ENCODE measurements at places on chromosomes 7 and 10.

DNA sequence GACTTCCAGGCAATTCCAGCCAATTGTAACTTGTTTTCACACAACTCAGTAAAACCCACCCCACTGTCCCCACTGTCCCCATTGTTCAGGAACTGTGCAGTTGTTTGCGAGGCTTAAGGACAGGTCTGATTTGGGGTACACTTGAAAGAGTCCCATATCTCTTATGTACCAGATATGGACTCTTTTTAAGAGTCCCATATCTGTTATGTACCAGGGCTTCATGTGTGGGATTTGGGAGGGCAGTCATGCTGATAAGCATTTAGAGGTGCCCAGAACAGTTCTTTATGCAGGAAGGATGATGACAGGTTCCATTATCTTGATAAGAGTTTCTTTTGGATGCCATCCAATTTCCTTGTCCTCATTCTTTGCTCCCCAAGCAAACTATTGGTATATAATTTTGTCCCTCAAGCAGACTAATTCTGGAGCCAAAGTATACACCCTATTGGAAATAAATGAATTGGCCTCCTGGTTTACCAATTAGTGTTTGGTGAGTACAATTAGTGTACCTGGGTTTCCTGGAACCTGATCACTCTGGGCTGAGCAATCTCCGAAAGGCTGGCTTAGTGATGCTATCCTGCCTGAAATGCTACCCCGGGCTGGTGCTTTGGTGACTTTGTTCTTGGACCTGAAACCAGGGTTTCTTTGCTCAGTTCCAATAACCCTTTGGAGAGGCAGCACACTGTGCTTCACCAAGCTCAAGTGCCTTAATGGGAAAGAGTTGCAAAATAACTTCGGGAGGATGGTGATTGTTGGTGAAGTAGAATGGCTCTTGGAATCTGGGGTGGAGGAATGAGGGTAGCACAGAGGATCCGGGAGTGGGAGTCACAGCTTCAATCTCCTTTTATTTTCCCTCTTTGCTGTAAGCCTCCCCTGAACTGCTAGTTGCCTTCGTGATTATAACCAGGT, 6.2 kb upstream of the DMBT1 start:
- DNase-seq = no peak

DNA sequence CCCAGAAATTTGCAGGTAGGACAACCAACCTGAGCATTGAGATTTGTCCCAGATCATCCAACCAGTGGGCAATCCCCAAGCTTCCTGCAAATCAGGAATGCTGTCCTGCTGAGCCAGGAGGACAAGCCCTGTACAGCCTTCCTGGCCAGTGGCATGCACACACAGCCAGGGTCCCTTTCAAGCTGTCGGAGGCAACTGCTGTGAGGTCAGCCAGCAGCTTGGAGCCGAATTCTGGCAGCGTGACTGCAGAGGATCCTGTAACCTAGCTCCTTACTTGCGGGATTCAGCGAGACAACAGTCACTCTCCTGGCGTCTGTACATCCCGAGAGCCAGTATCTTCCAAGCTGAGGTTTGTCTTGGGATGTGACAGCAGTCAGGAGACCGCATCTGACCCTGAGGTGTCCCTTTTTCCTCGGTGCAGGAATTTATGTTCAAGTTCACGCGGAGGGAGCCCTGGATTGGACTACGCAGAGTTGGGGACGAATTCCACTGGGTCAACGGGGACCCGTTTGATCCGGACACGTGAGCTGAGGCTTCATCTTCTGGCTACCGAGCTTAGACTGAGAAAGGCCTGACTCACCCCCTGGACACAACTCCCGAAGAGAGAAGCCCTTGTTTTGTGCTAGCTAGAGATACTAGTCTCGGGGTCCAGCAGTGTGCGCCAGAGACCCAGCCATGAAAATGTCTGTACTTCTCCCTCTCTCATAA, 18.3 kb downstream of the CLEC2L start:
- DNase-seq = no peak

- no peak for DNase-seq
Observed at GRCh38 chr10:20958225-20958624, 61.1 kb upstream of the NEBL start.

- no peak for DNase-seq
Observed at GRCh38 chr7:66946545-66946944, 25.5 kb downstream of the TMEM248 start.

GRCh38 chr10:48215486-48216203, 58.9 kb downstream of the FRMPD2 start:
- no peak for DNase-seq

- no peak for DNase-seq
Observed at GRCh38 chr10:73908853-73909539, 1.9 kb upstream of the PLAU start.

DNA sequence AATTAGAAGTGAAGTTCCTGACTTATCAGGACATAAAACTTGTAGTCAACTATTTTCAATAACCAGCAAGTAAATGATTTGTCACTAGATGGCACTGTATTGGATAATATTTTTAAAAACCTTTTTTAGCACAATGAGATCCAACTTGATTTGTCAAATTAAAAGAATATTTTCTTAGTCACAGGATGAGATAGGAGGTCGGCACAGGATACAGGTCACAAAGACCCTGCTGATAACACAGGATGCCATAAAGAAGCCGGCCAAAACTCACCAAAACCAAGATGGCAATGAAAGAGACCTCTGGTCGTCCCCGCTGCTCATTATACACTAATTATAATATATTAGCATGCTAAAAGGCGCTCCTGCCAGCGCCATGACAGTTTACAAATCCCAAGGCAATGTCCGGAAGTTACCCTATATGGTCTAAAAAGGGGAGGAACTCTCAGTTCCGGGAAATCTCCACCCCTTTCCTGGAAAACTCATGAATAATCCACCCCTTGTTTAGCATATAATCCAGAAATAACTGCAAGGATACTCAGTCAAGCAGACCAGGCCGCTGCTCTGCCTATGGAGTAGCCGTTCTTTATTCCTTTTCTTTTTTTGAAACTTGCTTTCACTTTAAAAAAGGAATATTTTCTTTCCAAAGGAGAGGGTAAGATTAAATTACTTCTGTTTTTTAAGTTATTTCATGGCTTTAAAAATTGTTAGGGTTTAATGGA, 255.7 kb upstream of the MKLN1 start:
- no peak for DNase-seq

GRCh38 chr7:148437043-148437442, 153.5 kb upstream of the C7orf33 start:
- no peak for DNase-seq

GRCh38 chr7:155588468-155588998, 42.2 kb upstream of the CNPY1 start:
- no peak for DNase-seq

DNA sequence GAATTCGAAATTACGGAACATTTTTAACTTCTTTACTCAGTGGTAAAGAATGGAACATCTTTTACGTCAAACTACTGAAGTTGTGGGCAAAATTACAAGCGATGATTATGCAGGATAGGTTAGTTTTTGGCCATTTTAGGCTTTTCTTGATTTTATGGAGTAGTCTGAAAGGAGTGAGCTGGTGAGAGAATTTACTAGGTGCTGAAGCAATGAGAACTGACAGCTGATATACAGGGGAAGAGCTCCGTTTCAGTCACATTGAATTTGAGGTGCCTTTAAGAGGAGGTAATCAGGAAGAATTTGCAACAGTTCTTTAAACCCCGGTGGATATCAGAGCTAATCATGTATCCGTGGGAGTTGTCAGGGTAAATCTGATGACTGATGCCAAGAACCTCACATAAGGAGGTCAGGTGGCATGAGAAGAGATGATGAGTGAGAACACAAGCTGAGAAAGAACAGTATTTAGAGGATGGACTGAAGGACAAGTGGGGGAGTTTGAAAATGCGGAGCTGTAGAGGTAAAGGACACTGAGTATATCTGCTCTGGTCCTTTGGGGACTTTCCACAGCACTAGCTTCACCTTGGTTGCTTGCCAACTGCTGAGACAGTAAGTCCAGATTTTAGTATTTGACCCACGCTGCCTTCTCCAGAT, 104.3 kb downstream of the AHR start:
- DNase-seq = no peak

GRCh38 chr7:37921876-37922275, 1.4 kb downstream of the EPDR1 start:
- no peak for DNase-seq

DNA sequence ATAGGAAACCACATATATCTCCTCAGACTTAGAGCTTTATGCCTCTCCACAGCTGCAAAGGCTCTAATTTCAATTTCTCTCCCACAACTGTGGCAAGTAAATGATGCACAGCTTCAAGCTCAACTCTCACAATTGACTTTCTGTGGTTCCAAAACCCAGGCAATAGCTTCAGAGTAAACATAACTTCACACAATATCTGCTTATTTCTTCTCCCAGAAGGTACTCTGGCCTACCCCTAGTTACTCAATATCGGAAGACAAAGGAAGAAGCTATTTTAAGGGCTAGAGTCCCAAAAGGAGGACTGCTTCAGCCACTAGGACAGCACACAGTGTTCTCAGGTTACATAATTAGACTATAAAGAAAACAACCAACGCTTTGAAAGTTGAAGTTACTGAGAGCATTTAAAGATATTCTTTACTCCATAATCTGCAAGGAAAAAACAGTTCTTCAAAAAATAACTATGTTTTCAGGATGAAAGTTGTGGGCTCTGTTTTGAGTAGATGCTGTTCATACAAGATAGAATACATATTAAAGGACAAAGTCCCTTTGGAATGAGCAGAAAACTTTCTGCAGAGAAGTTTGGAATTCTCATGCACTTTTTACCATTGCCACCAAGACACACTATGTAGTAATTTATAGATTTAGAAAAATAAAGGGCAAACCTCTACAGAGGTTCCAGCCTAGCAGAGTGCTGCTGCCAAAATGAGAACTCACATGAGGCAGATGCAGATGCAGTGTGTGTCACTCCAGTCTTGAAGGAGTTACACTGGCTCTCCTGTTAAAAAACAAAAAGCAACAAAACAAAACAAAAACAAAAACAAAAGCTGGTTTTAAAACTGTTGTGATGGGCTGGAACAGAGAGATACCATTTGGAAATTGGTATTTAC, 81.8 kb downstream of the NT5C2 start:
- DNase-seq = no peak

GRCh38 chr10:61758433-61758832, 95.7 kb downstream of the CABCOCO1 start:
- no peak for DNase-seq

DNA sequence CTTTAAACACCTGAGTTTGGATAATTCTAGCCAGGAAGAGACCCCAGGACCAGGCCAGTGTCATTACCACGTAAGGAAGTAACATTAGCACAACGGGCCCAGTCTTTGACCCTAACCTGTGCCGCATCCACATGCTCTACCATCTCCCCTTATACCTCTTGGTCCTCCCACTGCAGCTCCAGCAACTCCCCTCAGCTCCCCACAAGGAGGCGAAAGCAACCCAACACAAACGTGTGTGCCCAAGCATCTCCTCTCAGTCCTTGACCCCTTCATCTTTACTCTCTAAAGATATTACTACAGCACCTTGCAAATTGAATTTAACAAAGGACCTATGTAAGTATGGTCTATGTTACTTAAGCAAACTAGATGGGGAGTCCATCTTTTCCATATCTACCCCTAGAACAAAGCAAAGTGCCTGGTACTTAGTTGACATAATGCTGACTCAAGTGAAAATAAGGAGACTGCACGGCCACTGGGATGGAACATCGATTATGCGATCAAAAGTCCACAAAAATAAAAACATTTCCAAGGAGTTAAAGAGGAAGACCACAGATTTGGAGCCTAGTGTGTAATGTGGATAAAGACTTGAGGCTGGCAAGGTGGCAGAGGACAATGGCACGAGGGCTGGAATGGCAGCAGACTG, 147.7 kb downstream of the JAZF1 start:
- DNase-seq = no peak

DNA sequence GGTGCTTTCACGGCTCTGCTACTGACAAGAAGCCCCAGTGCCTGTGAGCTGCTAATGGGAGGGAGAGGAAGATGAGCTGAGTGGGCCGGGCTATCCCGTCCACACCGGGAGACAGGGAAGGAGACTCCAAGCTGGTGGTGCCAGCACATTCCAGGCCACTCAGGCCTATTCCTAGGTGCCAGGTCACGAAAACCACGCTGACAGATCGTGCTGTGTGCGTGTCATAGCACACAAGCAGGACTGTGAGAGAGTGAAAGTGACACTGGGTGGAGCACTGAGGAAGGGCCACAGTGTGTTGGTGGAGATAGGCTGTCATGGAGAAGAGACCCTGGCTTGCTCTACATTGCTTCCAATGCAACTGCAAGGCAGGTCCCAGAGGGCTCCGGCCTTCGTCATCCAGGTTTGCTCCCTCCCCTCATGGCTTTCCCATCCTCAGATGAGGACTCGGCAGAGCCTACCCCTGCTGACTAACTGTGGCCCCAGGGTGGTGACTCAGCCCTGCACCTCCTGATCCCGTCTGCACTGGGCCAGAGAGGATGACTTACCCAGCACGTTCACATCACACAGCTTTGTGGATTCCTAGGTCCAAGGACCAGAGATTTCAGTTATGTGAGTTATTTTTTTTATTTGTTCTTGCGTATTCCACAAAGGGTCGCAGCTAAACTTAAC, 167.3 kb downstream of the EGFR start:
- no peak for DNase-seq

DNA sequence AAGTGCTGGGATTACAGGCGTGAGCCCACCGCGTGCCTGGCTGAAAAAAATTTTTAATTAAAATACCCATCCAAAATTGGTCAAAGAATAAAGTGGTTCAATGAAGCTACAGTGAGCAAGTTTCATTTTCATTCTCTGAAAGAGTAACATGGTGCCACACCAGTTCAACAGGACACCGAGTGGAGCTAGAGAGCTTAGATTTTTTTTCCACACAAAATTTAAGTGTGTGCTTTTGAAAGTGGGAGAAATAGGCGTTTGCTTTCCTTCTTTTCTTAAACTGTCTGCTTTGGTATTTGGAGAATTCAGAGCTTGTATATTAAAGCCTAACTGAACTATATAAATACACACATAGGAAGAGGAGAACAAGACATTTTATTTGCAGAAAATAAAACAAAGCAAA, 43.4 kb downstream of the BPGM start:
- DNase-seq = no peak

DNA sequence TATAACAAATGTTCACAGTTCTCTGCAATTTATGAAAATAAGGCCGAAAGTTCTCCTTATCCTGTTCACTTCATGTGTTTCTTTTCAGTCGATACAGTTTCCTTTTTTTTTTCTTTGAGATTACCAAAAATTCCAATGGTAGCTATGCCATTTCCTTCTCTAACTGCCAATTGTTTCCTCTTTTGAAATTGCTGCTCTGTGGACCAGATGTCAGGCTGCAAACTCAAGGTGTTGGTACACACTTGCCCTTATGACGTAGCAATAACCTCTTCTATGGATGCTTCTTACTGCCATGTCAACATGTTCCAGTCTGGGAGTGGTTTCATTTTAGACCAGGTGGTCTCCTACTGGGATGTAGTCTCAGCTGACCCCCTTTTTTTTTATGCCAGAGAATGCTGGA, 52.9 kb downstream of the CASD1 start:
- DNase-seq = no peak

GRCh38 chr7:105742787-105743186, 133.6 kb downstream of the ATXN7L1 start:
- DNase-seq = no peak

DNA sequence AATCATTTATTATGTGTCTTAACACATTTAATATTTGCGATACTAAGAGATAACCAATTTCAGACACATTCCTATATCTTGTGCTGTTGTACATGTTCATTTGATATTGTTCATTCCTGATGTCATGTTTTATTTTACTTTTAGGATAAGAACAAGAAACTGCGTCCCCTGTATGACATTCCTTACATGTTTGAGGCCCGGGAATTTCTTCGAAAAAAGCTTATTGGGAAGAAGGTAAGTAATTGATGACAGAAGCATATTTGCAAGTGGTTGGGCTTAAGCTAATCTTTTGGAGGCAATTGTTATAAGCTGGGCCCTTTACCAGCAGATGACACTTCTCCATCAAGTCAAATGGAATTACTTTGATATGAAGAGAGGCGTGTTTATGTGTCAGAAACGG, 155.3 kb downstream of the SND1 start:
- DNase-seq = no peak
